ENCODE measurements at places on chromosomes 7 and 10.
A peak's percentile ranks its signal among the peaks of the same experiment; 100 is the strongest.

DNA sequence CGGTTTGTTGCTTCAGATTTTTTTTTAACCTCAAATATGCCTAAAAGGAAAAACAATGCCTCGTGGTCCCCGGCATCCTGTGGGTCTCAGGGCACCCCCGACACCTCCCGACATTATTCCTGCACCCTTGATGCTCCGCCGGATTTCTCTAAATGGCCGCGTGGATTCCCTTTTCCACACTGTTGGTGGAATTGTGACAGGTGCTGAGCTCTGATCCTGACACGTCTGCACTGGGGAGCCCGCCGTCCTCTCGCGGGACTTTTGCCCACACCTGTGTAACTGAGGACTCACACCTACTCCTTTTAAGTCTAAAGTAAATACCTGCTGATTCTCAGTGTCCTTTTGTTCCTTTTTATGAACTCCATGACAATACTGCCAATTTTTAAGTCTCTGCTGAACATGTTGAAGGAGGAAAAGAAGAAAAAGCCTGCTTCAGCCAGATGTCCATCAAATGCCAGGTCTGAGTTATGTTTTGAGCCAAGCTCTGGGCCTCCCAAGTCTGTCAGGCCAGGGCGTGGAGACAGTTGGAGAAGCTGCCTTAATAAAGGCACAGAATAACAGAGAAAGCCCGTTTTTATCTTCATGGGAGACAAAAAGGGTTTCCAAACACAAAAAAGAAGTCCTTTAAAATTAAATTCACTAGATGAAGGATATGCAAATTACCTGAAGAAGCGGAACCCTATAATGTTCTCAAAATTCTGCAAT is 568.2 kb downstream of the DNAJB6 start:
- DNase-seq = no peak

DNA sequence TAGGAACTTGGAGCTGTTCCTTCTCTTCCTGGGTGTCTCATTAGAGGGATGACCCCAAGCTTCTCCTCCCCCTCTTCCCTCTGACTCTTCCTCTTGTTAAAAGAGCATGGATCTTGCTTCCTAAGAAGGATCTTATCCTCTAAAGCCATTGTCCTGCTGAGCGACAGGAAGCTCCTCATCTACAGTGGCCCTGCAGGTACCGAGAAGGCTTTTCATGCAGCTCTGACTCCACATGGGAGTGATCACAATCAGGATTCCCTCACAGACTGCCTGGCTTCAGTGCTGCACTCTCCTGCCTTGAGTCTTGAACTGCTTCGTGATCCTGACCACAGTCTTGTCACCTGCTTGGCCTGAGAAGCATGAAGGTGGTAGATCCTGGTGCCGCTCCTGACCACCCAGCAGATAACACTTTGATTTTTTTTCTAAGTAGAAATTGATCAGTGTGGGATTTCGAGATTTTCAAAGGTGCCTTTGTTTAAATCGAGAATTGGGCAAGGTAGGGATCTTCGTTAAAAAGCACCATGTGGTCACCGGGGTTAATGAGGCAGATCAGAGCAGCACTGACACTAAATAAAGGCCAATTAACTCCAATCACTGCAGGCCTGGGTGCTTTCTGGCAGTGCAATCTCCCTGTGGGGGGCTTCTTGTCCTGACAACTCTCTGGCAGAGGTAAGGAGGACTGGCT is 376.4 kb downstream of the NRG3 start:
- DNase-seq = no peak

GRCh38 chr7:155145477-155146255 is 75.5 kb downstream of the HTR5A start:
- DNase-seq = no peak

DNA sequence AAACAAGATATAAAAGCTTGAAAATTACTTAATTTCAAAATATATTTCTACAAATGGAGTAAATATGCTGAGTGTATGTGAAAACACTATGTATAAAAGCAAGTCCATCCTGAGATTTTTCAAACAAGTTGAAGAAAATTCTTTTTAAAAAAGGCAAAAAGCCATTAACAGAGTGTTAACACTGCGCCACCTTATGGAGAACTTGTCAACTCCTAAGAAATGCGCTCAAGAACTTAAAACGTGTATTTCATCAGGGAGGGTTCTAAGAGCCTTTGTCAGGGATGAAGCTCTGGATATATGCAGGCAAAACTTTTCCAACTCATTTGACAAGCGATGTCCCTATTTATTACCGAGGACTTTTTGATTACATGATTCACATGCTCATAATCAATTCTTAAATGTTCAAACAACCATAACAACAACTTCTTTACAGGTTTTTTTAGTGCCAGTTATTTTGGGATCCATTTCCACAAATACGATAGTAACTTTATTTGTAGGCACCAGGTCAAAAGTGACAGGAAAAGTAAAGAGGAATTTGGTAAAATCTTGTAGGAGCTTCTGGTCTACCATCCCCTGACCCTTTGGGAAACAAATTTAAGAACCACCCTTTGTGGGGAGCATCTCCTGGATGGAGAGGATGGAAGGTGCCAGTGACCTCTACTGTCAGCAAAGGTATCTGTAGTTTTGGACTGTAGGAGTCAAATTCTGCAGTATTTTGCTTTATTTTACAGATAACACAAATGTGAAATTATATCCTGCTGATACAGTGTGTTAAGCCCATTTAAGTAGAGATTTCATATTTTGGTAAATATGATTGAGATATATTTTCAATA is 23.2 kb downstream of the CALCR start:
- no peak for DNase-seq

GRCh38 chr7:148265896-148266295 is 324.7 kb upstream of the C7orf33 start:
- DNase-seq = no peak

GRCh38 chr7:94276795-94277194 is 117.9 kb upstream of the COL1A2 start:
- DNase-seq = no peak

- peak; percentile 75 for DNase-seq
These were observed 33.1 kb downstream of the ZMIZ1 start for GRCh38 chr10:79101560-79102497.

GRCh38 chr7:74306730-74307469 is 17.7 kb downstream of the CLIP2 start:
- DNase-seq = no peak

GRCh38 chr10:71486484-71487114 is 89.9 kb downstream of the CDH23 start:
- no peak for DNase-seq

DNA sequence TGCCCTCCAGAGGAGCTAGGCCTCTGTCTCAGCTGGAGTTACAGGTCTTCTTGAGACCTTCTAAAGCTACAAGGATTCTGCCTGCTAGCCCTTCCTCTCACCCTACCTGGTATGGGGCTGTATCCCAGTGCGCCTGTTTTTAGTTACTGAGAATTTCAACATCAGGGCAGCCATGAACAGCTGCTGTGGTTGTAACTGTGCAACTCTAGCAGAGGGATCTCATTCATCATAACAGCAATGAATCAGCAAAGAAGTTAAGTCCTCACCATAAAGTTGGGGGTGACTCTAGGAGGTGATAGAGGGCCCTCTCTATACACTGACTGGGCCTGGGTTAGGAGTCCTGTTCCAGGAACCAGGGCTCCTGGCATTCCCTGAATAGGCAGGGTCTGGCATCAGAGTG is 14.0 kb upstream of the CDH23 start:
- no peak for DNase-seq

GRCh38 chr10:54124209-54124885 is 676.7 kb downstream of the PCDH15 start:
- DNase-seq = no peak

DNA sequence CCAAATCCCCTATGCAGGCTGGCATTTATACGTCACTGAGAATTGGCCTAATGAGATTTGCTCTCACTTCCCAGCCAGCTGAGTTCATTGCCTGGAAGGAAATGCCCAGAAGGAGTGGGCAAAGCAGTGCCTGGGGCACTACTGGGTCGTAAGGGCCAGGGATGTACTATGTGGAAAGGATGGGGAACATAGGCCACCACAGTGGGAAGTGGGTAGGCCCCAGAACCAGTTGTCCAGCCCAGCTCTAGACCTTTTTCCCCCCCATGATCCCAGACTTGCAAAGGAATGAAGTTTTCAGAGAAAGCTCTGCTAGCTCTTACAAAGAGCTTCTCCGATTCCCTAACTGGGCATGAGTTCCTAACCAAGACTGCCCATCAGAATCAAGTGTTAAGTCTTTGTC is 13.9 kb downstream of the TRPV5 start:
- DNase-seq = no peak

DNA sequence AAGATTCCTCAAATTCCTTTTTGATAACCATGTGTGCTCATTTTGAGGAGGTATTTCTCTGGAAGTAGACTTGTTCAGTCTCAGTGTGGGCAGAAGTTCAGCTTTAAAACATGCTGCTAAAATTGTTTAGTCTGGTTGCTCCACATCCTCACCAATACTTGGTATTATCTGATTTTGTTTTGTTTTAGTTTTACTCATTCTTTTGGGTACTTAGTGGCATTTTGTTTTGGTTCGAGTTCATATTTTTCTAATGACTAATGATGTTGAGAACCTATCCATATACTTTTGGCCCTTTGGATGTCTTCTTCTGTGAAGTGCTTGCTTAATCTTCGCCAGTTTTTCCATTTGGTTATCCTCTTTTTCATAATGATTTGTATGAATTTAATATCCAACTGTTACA is 694.2 kb upstream of the FZD8 start:
- no peak for DNase-seq

GRCh38 chr7:77827999-77828398 is 29.4 kb downstream of the PHTF2 start:
- no peak for DNase-seq

GRCh38 chr10:101529725-101530553 is 58.1 kb downstream of the POLL start:
- no peak for DNase-seq

DNA sequence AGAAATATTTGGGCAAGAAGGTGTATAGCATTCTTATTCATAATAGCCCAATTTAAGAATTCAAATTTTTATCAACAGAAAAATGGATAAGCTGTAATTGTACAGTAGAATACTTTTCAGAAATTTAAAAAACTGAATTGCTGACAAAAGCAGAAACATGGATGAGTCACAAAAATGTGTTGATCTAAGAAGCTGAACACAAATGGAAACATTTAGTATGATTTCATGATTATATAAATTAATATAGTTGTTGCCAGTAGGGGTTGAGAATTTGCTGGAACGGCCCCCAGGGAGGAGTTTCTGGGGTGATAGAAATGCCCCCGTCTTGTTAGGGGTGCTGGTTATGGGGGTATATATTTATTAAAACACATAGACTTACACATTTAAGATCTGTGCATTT is 179.1 kb downstream of the KLF6 start:
- no peak for DNase-seq

DNA sequence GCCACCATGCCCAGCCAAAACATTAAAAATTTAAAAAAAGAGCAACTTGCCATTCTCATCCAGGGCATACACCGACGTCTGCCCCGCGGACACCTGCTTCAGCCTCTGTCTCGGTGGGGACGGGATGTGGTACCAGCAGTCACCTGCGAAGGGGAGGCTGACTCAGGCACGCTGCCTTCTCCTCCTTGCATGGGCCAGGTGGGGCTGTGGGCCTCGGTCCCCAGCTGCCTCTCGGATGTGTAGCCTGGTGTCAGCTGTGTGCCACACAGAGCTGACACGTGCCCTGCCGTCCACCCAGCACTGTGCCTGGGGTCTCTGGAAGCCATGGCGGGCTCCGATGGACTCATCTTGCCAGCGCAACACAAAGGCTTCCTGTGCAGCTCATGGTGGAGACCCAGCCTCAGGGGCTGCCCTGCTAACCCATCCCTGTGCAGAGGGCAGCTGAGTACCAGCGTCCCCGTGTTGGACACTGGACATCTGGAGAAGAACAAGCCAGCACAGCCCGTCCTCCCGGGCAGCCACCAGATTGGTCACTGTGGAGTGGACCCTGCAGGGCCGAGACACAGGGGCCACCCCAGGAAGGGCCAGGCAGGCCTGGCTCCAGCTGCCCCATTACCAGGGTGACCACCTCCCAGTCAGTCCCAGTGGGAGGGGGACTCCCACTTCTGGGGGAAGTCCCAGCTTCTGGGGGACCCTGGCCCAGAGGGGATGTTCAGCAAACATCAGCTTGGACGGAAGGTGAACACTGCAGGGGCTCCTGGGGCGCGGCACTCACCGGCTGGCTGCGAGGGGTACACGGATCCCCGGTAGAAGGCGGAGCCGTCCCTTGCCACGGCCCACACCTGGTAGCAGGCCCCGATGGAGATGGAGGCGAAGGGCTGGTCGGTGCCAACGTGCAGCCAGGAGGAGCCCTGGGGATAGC is 10.6 kb downstream of the BHLHA15 start:
- DNase-seq = no peak

GRCh38 chr10:130808243-130808642 is 503.3 kb downstream of the TCERG1L start:
- DNase-seq = no peak

DNA sequence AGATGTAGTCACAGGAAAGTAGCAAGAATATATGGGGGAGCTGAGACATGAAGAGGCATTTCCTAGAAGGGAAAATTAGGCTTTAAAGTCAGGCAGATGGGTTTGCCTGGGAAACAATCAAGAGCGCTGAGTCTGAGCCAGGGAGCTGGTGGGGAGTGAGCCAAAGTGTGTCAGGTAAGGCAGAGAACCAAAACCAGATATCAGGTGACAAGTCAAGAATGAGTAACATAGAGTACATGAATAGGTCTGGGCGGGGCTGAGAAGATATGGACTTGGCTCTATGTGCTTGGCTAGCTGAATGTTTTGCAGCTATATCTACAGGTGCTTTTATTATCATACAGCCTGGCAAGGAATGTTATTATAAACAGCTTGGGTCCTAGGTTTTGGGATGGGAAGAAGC is 49.3 kb downstream of the GPR141 start:
- no peak for DNase-seq

DNA sequence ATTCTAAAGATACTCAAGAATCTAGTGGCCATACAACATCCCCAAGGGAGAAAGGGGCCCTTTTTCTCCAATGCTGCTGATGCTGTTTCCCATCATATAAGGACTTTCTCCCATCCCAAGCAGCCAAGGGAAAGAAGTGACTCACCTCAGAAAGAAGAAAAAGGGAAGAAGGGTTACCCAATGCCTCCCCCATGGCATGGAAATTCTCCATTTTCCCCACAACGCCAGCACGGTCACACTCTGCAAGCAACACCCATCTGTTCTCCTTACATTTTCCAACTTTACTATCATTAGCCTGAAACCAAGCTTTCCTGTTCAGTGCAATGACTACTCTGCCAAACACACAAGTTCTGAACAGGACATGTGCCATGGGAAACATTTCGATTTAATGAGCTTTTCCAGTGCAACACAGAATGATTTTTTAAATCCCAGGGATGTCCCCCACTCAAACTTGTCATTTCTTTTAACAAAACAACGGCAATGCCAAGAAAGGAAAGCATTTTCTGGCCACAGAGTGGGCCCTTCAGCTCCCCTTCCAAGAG is 67.9 kb downstream of the PTPRN2 start:
- no peak for DNase-seq

DNA sequence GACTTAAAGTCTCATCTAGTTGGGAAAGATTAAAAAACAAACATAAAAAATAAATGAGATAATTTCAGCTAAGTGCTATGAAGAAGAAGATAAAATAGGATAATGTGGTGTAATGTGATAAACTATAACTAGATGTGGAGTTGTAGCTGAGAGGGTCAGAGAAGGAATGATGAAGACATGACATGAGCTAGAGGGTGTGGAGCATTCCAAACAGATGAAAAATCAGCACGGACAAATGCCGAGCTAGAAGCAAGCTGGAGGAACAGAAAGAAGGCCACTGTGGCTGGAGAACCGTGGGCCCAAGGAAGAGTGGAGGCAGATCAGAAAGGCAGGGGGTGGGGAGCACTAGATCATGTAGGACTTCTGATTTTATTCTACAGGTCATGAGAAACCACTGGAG is 70.6 kb downstream of the CDK6 start:
- no peak for DNase-seq

- DNase-seq = no peak
These were observed 35.8 kb downstream of the SCRN1 start for GRCh38 chr7:29953726-29954347.

GRCh38 chr10:71040846-71041605 is 152.7 kb upstream of the PCBD1 start:
- DNase-seq = no peak
